ENCODE measurements at places on chromosomes 2 and 18.

DNA sequence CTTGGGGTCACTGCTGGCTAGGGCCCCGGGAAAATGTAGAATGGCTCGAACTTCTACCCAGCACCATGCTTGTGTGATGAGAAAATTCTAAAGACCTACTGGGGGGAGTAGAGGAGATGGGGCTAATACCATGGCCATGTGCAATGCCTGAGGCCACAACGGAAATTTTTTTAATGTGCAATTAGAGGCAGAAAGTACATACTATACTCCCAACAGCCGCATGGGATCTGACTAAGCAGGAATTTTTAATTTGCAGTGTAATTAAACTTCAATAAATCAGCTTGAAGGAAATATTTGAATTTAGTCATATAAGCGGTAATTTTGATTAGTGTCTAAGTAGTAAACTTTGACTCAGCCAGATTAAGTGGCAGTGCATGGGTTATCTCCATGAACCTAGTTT, 53.2 kb upstream of the CNGA3 start:
- no peak for ATAC-seq

DNA sequence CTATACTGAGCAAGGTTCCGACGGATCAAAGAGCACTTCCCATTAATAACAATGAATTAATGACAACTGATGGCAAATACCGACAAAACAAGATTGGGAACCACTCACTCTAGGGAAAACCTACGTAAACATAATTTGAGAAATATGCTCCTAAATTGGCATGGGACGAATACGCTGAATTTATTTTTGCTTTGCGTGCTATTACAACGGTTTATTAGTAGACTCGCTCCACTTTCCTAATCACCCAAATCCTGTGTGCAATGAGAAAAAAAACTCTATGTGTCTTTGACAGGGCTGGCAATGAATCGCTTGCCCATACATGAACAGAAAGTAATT, 536 bp upstream of the SLC25A12 start:
- ATAC-seq = no peak

- ATAC-seq = no peak
Measured at GRCh38 chr2:58667137-58667774, 426.1 kb upstream of the FANCL start.

DNA sequence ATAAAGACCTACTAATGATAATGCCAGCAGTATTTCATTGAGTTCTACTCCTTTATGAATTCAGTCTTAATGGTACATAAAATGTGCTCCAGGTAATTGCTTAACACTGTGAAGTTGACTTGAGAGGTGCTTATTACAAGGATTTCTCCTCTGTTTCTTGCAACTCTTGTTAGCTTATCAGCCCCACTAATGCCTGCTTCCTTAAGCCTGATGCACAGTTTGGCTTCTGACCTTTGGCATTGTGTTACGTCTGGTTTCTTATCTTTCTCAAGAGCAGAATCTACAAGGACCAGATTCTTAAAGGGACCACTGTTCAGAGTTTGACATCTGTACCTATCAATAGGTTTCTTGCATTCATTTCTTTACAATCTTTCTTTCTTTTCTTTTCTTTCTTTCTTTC, 223.9 kb upstream of the CWC22 start:
- ATAC-seq = no peak

Measured in SK-N-SH treated with all-trans-retinoic acid at 6 μM for 48 hours (cell line).